ENCODE measurements at places on chromosomes 4 and X.

DNA sequence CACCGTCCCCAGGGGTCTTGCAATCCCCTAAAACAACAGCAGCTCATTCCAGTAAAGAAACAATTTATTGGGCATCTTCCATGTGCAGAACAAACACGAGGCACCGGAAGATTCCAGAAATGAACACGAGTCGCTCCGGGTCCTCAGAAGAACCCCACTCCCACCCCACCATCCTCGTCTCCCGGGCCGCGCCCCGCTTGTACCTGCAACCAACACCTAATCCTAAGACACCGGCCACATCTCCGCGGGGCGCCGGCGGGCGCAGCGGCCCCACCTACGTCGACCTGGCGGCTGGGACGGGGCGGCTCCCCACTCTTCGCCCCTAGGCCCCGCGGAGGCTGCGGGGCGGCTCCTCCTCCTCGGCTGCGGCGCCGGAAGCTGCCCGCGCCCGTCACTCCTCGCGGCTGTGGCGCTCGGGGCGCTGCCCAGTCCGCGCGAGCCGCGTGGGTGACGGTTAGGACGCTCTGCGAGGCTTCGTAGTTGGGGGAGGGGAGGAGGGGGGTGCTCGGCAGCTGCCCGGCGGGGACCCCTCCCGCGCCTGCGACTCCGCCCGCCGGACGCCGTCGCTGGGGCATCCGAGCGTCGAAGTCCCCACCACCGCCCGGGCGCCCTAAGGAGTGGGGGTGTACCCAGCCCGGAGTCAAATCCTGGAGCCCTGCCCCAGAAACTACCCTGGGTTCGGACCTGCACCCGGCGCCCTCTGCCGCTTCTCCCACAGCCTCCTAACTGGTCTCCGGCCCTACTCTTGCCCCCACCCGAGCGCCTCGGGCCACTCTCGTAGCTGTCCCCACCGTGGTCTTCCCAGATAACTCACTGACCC lies at the start of gene CCDC158:
Gene CCDC158, minus strand, starts transcription at position 380 of the 820 bp plus-strand sequence. CDS start 17,934 bp downstream, outside the sequence.
- DNase-seq: no peak

DNA sequence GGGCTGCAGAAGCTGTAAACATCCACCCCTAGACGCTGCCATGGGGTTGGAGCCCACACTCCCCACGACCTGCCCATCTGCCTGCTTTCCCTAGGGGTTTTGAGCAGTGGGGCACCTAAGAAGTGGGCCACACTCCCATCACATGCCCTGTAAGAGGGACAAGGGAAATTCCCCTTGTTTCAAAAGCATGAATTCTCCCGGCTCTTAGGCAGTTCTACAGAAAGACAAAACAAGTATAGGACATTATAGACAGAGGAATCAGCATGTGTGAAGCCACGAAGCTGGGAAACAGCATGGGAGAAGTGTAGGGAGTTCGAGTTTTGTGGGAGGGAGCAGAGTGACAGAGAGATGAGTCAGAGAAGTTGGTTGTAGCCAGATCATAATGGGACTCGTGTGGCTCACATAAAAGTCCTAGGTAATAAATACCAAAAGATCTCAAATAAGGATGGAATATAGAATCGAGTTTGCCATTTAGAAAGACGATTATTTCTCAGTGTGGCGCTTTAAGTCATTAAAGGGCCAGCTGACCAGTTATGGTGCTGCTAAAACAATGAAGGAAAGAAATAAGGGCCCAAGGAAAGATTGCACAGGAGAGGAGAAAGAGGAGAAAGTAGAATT lies 23.9 kb downstream of the APOO start:
- DNase-seq: peak; percentile 94

GRCh38 chrX:17680732-17681413 lies 56.4 kb upstream of the SCML1 start:
- DNase-seq: no peak

GRCh38 chr4:137711502-137711901 lies 179.2 kb upstream of the PCDH18 start:
- DNase-seq: no peak

DNA sequence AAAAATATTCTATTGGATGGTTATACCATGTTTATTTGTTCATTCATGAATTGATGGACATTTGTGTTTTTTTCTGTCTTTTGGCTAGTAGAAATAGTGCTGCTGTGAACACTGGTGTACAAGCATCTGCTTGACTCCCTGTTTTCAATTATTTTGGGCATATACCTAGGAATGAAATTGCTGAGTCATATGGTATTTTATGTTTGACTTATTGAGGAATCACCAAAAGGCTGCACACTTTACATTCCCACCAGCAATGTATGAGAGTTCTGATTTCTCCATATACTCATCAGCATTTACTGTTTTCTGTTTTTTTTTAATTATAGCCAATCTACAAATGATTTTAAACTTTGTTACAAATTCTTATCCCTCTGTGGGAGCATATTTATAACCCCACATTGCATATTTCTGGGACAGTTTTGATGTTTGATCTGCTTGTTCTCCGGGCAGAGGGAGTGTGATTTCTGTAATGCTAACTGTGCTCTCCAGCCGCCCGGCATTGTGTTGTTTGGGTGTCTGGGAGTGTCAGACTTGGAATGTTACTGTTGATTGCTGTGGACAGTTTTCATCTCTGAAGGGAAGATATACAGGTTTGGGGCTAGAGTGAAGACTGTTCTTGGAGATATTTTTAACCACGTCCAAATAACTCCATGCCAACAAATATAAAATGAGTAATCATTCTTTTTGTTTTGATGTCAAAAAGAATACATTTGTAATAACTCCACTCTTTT lies 60.5 kb upstream of the PGRMC2 start:
- DNase-seq: no peak

- no peak for DNase-seq
Observed at GRCh38 chr4:101348367-101348827, 1.1 kb upstream of the PPP3CA start.

DNA sequence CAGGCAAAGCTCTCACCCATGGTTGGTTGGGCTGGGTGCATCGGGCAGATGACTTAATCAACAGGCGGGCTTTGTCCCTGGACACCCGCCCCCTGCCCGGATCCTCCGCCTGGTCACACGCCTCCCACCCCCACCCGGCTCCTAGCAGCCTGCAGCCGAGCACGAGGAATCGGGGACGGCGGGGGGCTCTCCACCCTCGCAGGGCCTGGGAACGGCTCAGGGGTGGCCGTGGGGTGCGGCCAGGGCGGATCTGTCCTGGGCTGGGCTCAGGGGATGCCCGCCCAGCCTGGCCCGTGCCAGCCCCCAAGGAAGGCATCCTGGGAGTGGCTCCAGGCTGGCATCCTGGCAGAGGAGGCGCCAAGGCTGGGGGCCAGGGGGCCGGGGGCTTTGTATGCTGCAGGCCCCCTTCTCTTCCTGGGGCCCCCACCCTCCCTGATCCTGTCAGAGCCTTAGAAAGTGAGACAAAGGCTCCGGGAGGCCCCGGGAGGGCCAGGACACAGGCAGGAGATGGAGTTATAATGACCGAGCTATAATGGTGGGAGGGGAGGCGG lies 32.5 kb upstream of the FGFR3 start:
- no peak for DNase-seq

GRCh38 chr4:141702472-141703182 lies 66.2 kb downstream of the IL15 start:
- DNase-seq: no peak

DNA sequence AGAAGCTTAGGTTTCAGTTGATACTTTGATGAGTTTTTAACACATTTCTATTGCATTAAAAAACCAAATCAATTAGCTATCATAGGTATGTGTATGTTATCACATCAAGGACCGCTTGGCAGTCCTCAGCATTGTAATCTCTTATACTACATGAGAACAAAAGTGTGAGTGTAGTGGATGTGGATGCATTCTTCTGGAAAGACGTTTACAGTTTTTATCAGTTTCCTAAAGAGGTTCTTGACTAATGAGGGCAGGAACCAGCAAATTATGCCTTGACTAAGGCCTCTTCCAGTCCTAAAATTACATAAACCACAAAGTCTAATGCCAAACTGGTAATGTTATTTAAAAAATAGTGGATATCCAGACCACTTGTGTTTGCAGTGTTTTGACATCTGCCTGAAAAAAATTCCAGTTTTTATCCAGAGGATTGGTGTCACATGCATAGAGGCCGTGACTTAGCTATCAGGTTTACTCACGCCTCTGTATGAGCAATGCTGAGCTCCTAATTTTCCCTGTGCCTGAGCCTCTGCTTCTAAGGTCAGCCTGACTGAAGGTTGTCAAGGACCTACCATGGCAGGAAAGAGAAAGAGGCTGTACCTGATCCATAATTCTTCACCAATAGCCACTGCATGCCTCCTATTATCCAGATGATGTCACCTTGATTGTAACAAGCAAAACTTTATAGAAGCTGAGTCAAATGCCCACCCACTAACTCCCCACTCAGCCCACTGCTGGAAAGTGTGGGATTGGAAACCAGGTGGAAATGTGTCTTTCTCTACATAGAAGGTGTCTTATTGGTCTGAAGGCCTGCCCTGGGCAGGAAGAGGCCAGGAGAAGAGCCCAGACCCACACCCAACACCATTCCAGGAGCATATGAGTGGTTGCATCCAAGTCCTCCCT lies 68.7 kb downstream of the ENPP6 start:
- DNase-seq: no peak

DNA sequence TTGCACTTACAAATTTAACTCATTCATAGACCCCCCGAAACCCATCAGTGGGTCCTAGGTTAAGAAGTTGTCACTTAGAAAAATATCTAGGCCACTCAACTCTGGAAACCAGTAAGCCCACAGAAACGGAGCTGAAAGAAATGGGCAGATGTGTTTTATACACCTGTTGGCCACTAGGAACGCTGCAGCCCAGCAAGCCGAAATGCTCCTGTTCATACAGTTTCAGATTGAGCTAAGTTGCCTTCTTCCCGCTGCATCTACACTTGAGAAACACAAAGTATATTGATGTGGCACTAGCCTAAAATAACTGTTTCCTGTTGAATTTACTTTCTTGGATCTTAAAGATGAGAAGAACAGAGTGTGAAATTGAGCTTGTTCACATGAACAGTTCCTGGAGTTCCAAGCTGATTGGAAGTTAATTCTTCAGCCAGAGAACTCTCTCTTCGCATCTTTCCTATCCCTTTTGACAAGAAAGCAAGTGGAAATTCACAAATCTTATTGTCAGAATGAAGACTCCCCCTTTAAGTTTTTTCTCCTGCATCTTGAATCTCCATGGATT lies 174.1 kb downstream of the RBMX2 start:
- DNase-seq: peak; percentile 4

Measured in inflammatory macrophage treated with lipopolysaccharide for 1 hour (primary cell).